ENCODE measurements at places on chromosomes 2 and 18.

DNA sequence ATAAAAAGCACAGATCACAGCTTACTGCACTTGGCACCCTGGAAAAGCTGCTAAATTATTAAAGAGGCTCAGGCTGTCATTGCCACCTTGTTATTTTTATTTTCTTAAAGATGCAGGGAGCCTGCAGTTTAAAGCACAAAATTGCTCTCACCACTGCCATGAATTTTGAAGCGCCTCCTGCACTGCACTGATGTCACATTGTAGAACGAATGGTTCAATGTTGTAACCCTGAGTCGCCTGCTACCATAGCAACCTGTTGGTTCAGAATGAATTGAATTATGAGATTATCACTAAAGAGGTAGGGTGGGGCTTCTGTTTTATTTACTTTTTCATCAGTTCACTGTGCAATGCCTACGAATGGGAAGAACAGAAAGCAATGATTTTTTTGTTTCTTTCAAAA is 16.5 kb downstream of the SCG2 start:
- no peak for DNase-seq

- no peak for DNase-seq
Measured at GRCh38 chr18:47531717-47532116, 280.3 kb upstream of the SKOR2 start.

GRCh38 chr18:63329431-63330145 is 10.0 kb upstream of the BCL2 start:
- DNase-seq: no peak

GRCh38 chr2:112923237-112923966 is 12.4 kb downstream of the IL37 start:
- no peak for DNase-seq

- no peak for DNase-seq
Measured at GRCh38 chr2:34242763-34243123, 643.6 kb upstream of the FAM98A start.
